ENCODE measurements at places on chromosomes 6 and 20.

GRCh38 chr20:952196-952795 lies 36.2 kb upstream of the ANGPT4 start:
- DNase-seq = no peak

DNA sequence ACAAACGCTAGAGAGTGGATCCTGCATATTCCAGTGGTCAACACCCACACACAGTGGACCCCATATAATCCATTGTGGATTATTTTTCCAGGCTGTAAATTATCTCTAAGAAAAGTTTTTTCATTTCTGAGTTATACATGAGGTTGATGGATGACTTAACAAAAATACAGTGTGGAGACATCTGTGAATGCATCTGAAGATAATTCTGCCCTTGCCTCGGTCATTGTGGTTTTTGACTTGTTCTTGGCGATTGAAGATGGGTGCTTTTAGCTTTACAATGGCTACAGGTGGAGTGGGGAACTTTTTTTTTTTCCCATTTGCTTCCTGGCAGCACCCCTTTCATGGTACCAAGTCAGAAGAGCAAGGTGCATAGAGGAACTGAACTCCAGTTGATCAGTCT lies 242.7 kb downstream of the MYLK4 start:
- DNase-seq = peak; percentile 12

GRCh38 chr20:36956674-36957073 lies 5.2 kb upstream of the SAMHD1 start:
- DNase-seq = no peak

DNA sequence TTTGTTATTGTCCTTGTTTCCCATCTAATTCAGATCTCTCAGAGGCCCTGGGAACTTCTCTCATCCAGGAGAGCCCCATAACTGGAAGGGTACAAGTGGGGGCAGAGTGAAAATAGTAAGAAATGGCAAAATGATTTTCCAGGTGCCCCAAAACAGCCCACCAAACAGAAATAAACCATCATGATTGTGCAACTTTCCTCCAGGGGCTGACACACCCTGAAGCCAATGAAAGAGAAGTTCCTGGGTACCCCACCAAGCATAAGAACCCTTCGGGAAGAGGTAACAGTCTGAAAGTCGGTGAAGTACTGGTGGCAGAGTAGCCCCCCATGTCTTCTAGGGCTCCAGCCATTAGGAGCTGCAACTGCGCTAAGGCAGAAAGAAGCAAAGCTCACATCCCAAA lies 282.0 kb downstream of the PTPRT start:
- no peak for DNase-seq

DNA sequence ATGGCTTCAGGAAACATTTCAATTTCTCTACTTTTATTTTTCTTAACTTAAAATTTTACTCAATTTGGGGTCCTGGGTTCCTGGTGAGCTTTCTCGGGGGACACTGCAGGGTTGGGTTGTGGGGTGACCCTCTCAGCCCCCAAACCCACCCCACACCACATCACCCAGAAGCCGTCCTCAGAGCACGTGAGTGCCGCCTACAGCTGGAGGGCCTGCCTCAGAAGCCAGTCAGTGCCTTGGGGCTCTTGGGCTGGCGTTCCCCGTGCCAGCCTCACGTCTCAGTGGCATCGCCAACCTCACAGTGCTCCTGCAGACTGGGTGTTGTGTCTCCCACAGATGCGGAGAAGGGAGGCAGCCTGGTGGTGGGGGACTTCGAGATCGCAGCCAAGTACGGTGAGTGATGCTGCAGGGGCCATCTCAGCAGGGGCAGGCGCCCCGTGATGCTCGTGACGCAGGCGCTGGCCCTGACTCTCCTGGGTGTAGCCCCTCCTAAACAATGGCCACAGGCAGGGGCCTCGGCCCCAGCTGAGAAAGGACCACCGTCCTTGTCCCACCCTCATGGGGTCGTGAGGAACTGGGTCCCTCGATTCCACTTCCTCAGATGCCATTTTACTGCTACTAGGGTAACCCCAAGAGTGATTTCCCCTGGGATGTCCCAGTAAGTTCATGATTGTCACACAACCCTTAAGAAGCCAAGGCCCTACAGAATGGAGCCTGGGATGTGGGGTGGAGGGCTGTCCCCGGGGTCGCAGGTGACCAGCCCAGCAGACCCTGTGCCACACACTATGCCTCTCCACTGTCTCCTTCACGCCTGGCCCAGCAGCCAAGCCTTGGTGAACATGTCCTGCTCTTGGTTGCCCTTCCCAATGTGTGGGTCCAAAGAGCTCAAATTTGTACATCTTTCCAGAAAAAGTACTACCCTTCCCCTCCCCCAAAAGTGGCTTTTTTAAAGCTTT lies 23.8 kb upstream of the PYGB start:
- DNase-seq = no peak

GRCh38 chr6:33590531-33591198 lies 10.6 kb upstream of the BAK1 start:
- no peak for DNase-seq

GRCh38 chr6:32152769-32153563 lies 975 bp upstream of the PPT2 start:
- DNase-seq = no peak

DNA sequence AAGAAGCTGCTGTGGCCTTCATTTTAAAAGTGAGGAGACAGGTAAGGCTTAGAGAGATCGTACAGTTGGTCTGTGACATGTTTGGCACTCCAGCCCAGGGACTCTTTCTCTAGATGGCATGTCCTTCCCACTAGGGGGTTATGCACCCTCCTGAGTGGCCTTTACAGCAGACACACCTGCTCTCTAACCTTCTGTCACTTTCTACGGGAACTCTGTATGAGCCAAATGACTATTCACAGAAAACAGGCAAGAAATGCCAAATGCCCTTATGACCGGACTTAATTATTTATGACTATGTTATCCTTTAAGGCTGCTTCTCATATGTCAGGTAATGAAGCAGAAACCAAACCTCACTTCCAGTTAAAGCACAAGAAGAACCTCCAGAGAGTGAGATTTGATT lies 91.2 kb downstream of the MAP3K5 start:
- no peak for DNase-seq

DNA sequence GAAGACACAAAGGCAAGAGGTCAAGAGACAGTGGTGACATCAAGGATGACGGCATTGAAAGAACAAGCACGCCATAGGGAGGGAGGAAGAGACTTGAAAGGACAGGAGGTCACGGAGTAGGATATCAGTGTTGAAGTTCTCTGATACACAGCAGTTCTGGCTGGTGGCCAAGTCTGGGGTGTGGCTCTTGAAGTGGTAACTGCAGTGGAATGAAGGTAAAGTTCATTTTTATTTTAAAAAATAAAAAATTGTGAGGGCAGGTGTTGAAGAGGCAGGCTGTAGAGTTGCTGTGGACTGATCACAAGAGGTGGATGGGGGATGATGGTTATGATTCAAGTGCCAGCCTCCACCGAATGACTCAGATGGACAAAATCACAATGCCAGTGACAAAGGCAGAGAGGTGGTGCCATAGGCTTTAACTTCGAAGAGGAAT lies 53.2 kb upstream of the BMP2 start:
- DNase-seq = no peak

- no peak for DNase-seq
Measured at GRCh38 chr20:32476684-32477593, 108.2 kb downstream of the NOL4L start.

GRCh38 chr6:64288351-64288750 lies 652.7 kb downstream of the PHF3 start:
- no peak for DNase-seq

GRCh38 chr6:470051-470900 lies 78.7 kb downstream of the IRF4 start:
- no peak for DNase-seq

DNA sequence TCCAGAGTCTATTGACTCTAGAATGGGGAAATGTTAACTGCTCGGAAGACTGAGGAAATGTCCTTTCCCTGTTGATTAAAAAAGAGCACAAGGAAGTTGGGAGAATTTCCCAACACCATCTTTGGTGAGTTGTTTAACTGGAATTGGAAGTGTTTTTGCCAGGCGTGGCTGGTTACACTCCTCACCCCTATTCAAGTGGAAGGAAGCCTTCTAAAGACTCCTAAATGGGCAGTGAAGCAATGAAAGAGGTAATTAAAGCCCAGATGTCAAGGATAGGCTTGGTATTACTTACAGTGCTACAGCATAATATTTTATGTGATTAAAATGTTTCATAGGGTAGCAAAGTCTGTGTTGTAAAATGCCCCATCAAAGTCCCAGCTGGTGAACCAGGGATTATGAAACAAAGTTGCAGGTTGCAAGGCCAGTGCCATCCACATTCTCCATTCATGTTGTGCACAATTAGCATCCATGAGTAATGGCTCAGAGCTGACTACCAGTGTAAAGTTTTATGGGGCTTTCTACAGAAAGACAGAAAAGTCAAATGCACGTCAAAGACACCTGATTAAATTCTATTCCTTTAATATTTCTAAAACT lies 52.6 kb downstream of the BTBD3 start:
- DNase-seq = no peak

DNA sequence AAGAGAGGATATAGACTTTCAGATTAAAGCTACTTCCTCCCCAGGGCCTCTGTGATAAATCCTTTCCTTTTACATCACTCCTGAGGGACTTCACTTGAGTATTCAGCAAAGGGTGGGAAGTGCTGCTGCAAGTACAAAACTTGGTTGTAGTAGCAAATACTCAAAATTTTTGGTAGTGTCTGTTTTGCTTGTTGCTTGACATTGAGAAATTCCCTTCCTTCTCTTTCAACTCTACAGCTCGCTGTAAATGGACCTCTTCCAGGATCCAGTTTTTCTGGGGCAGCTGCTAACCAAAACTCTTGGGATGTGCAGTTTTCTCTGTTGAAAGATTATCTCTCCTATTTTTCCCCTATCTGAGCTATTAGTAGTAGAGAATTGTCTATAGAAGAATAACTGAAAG lies 472.0 kb downstream of the CD109 start:
- DNase-seq = no peak

GRCh38 chr20:58677079-58677604 lies 15.5 kb upstream of the NPEPL1 start:
- no peak for DNase-seq

- no peak for DNase-seq
Measured at GRCh38 chr6:132931936-132932514, 117.7 kb downstream of the RPS12 start.

DNA sequence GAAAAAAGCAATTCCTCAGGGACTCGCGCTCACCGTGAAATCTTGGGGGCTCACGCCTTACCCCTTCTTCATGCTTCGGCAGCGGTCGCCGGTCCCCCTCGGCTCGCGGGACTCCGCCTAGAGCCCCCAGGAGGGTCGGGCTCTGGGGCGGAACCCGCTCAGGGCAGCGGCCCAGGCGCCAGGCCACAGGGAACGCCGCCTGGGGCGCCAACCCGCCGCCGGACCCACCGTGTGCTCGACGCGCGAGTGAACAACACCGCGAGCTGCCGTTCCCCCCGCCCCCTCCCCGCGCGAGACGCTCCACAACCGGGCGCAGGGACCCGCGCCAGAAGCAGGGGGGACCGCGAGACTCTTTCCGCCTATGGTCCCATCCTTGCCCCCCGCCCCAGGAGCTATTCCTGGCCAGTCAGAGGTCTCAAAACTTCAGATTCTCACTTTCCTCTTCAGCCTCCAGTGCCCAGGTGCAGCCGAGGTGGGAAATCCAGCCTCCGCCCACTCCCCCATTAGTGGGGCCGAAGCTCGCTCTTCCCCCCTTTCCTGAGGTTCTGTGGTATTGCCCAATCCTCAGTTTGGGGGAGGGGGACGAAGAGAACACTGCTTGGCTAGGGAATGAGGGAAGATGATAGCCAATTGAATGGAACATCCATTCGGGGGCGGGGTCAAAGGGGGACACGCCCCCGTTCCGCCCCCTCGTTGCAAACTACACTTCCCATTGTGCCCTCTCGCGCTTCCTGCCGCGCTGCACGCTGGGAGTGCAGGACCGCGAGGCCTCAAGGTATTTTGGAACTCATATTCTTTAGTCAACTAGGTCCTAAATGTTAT lies at the start of gene WASF1:
Gene WASF1, minus strand, starts transcription at position 265 of the 822 bp plus-strand sequence. CDS start 52,069 bp downstream, outside the sequence.
- DNase-seq = no peak

- no peak for DNase-seq
Measured at GRCh38 chr6:14121936-14122344, 4.4 kb downstream of the CD83 start.

DNA sequence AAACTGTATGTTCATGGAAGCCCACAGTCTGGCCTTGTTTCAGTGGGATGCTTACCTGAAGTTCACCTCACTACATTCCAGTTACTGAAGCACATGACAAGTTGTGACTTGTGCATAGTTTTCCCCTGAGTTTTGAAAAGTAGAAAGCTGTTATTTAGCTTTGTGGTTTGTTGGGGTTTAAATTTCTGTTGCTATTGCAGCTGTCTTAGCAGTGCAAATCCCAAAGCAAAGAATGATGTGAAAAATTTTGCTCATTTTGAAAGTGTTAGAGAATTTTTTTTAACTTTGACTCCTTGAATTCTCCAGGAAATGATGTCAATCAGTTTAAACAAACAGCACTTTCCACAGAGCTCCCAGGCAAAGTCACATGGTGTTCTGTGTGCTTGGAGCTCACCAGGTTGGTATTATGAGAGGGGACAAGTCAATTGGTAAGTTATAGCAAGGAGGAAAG lies 268.4 kb downstream of the ADGRG6 start:
- DNase-seq = no peak

- no peak for DNase-seq
Measured at GRCh38 chr6:19536838-19537237, 300.3 kb upstream of the ID4 start.

GRCh38 chr6:39608652-39609345 lies 116.4 kb downstream of the KIF6 start:
- no peak for DNase-seq

DNA sequence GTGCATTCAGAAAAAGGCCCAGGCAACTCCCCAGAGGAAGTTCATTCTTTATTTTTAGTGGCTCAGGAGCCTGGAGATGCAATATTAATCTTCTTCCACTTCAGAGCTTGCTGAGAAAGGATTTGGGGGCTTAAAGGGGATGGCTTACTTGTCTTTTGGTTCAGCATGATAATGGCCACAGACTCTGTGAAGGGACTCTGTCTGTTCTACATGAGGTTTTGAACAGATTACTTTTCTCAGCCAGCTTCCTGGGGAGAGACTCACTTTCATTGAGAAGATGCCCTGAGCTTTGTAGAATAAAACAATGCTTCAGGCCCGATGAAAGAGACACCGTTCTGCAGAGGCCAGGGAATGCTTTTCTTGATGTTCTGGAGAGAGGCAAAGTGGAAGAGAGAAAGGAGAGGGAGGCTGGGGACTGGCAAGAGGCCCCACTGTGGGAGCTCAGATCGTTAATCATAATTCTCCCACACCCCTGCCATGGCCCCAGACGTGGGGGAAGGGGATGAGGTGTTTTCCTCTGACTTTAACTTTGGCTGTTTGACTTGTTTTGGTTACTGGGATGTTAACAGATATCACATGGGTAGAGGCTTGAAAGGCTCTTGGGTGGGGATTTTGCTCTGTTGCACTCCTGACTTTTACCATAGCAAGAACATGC lies 19.1 kb downstream of the SCP2D1 start:
- DNase-seq = no peak

- no peak for DNase-seq
Measured at GRCh38 chr20:16944745-16945144, 196.6 kb downstream of the OTOR start.

GRCh38 chr6:155036907-155037306 lies 41.8 kb downstream of the TIAM2 start:
- no peak for DNase-seq

DNA sequence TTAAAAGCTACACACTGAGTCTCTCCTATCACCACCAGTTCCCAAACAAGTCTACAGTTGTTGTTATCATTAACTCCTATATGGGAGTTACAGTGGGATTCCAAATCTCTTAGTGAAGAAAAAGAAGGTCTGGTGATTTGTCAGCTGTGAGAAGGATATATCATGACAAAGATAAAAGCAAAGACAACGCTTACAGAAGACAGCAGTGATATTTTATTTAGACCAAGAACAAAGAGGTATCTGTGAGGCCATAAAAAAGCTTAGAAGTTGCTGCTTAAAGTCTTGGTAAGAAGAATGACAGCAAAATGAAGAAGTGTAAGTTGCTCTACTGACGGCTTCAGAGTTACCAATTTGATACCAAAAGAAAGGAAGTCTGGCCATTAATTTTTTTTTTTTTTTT lies 47.2 kb downstream of the CHD6 start:
- DNase-seq = no peak
